Immature natural killer cell (primary cell): ENCODE measurements at places on chromosomes 5 and 9. TPM values are rescaled to one million over a fixed set of nuclear protein-coding genes. Genes with fewer than 3 reads are reported as not detected.

- DNase-seq: no peak
- no peak overlapping the region for H3K27ac ChIP-seq
- H3K4me1 ChIP-seq: peaks cover 17% of the 10 kb centered on the region
- peaks cover 4% of the 10 kb centered on the region for H3K36me3 ChIP-seq
Observed at GRCh38 chr5:157748760-157749461, 5.4 kb downstream of the LSM11 start.

Gene OR13J1
- polyA plus RNA-seq: not detected

Gene ZFP37
- polyA plus RNA-seq: 0.80 TPM

DNA sequence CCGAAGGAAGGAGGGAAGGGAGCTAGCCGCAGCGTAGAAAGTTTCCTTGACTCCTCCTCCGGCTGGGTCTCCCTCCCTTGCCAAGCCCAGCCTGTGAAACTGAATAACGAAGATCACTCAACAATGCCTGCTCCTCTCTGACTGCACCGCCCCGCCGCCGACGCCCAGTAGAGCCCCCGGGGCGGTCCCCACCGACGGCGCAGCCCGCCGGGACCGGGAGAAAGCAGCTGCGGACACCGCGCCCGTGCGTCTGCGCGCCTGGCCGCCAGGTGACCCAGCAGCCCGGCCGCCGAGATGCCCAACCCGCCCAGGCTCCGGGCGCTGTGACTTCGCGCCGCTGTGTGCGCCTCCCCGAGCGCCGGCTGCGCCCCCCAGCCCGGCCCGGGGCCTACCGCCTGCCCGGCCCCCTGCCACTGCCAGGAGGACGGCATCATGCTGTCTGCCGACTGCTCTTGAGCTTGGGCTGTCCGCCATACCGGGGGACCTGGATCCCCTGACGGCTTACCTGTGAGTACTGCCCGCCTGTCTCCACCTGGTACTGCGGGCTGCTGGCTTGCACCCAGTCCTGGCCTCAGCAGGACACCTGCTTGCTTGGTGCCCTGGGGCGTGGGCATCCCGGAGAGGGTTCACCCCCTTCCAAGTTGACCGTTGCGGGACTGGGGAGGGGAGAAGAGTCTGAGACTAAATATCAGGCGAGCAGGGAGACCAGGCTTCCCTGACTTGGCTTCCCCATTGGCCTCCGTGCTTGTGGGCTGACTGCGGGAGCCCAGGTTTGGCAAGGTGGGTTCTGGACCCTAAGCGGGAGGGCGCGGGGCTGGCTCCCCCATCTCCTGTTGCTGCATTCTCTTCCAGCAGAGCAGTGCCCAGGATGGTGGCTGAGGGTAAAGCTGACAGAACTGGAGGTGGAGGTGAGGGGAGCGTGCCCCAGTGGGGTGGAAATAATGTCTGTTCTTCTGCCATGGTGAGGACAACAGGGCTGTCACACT is 26.2 kb upstream of the SPTLC1 start:
- no peak overlapping the region for H3K27ac ChIP-seq
- peaks cover 8% of the 10 kb centered on the region for H3K4me1 ChIP-seq
- no peak overlapping the region for H3K4me3 ChIP-seq
- peaks cover 5% of the 10 kb centered on the region for H3K27me3 ChIP-seq
- DNase-seq: no peak

DNA sequence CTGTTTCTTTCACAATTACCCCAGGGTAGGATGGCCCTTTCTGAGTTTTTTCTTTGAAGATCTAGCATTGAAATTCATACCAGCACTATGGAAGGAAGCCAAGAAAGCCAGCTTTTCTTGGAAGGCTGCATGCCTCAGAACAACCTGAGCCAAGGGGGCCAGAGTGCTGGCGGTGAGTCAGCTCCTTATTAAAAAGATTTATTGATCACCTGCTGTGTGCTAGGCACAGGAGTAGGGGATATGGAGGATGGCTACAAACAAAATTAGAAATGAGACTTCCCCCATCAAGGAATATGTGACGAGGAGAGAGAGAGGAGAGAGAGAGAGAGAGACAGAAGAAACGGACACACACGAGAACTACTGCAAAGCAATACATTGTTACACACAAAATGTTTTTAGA is 184.6 kb upstream of the PUM3 start:
- H3K27me3 ChIP-seq: peaks cover 3% of the 10 kb centered on the region
- H3K4me1 ChIP-seq: no peaks in the 10 kb centered on the region
- no peaks in the 10 kb centered on the region for H3K36me3 ChIP-seq
- H3K27ac ChIP-seq: no peak overlapping the region

GRCh38 chr9:114058688-114059046 is 19.4 kb downstream of the AMBP start:
- H3K27ac ChIP-seq: no peak overlapping the region
- H3K27me3 ChIP-seq: peaks cover 10% of the 10 kb centered on the region
- H3K4me3 ChIP-seq: no peak overlapping the region
- DNase-seq: no peak

- no peaks in the 10 kb centered on the region for H3K36me3 ChIP-seq
- no peak overlapping the region for H3K27ac ChIP-seq
- H3K4me1 ChIP-seq: no peaks in the 10 kb centered on the region
- no peak overlapping the region for H3K4me3 ChIP-seq
Observed at GRCh38 chr9:8643464-8643863, 843.9 kb upstream of the DMAC1 start.

DNA sequence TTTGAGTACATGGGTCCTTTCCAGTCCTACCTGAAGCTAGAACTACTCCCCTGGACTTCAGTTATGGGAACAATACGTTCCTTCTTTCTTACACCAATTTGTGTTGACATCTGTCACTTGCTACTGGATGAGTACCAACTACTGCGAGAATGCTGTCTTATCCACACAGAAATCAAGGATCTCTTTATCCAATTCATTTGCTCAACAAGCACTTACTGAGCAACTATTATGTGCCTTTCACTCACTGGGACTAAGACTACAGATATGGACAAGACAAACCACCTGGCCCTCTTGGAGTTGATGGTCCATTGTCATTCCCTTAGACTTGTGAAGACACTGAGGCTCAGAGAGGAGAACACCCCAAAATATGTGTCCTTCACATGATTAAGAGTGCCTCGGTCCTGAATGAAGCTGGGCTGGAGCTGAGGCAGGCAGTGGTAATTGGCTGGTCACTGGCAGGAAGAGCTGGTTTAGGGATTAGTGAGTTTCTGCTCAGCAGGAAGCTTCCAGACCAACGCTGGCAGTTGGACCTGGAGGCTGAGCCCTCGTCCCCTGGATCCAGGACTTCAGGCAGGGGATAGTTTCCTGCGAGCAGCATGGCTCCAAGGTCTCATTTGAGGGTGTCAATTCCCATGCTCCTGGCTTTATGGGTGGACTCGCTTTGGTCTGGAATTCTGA is 8.4 kb upstream of the ARSI start:
- H3K27me3 ChIP-seq: no peaks in the 10 kb centered on the region
- no peaks in the 10 kb centered on the region for H3K36me3 ChIP-seq
- H3K27ac ChIP-seq: no peak overlapping the region

Gene RAB3C
- not detected for polyA plus RNA-seq

Gene PCDHB3
- not detected for polyA plus RNA-seq
